ENCODE measurements at places on chromosomes 5 and 9. TPM values are rescaled to one million over a fixed set of nuclear protein-coding genes. Genes with fewer than 3 reads are reported as not detected.

ADGRV1 gene
- 0.14 TPM for polyA plus RNA-seq

C9orf50 gene
- not detected for polyA plus RNA-seq

TPPP gene
- polyA plus RNA-seq: 2.0 TPM

GRXCR2 gene
- not detected for polyA plus RNA-seq

- no peak for DNase-seq
These were observed 72.5 kb downstream of the AP3B1 start for GRCh38 chr5:78221964-78222451.

- no peak for DNase-seq
These were observed 260.7 kb downstream of the ICE1 start for GRCh38 chr5:5683174-5683573.

GRCh38 chr9:97900738-97901565 is 21.3 kb downstream of the TRMO start:
- no peak for DNase-seq

- no peak for DNase-seq
These were observed 13.7 kb upstream of the ROPN1L start for GRCh38 chr5:10427978-10428377.

- no peak for DNase-seq
These were observed 292.6 kb upstream of the TAS2R1 start for GRCh38 chr5:9922719-9923118.

DNA sequence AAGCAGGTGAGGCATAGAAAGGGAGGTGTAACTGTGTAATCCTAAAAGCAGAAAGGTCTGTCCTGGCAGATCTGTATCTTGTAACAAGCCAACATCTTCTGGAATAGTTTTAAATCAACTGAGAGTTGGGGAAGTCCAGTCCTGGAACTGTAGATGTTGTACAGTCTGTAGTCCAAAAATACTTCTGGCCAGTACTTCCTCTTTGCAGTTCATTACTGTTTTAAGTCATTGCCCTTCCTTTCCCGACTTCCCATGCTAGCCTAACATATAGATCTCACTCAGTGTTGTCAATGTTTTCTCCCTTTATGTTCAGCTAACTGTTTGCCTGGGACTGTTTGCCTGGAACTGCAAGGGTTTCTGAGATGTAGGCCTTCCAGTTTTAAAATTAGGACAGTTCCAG is 168.5 kb upstream of the ISL1 start:
- DNase-seq: no peak

DNA sequence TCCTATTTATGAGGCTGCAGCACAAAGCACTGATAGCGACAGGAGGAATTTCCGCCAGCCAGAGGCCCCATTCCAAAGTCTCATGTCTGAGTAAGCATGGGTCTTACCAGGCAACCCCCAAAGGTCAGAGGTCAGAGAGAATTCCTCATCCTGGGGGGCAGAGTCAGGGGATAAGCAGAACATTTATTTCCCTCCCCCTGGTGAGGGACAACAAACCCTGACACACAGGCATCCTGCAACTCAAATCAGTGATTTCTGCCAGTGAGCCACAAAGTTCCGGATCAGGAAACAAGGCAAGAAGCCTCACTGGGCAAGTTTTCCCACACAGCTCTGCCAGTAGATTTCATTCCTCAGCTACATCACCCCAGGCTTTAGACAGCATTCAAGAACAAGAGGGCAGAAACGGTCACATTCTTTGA is 37.0 kb downstream of the ADAMTS12 start:
- no peak for DNase-seq

DNA sequence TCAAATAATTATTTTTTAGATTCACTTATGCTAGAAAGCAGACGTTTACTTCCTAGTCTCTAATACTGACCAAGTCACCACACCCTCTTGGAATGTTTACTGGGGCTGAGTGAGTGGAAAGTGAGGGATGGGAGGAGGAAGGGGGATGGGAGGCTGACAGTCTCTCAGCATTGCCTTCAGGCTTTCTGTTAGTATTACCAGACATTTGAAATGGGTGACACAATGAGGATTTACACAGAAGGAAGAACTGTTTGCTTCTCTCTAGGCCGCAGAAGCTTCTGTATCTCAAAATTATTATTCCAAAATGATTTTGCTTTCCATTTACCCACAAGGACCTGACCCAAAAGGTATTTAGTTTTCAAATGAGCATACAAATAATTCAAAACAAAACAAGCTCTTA is 232.8 kb upstream of the ZNF608 start:
- no peak for DNase-seq

- no peak for DNase-seq
These were observed 2.3 kb downstream of the FANCC start for GRCh38 chr9:95315108-95315746.

DNA sequence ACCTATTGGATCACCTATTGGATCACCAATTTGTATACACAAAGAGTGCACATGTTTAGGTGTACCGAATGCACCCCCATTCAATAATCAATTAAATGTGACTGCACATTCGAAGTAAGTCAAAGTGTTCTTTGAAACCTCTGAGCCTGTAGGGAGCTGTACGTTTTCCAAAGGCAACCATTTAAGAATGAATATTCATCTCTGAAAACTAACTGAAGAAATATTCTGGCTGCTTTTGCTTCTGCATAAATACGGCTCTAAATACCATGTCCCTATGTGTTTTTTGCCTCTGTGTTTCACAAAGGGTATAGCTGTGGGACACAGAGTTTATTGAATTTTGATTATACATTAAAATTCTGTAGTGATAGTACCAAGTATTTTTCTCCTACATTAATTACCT is 95.4 kb downstream of the ITGA1 start:
- no peak for DNase-seq

DNA sequence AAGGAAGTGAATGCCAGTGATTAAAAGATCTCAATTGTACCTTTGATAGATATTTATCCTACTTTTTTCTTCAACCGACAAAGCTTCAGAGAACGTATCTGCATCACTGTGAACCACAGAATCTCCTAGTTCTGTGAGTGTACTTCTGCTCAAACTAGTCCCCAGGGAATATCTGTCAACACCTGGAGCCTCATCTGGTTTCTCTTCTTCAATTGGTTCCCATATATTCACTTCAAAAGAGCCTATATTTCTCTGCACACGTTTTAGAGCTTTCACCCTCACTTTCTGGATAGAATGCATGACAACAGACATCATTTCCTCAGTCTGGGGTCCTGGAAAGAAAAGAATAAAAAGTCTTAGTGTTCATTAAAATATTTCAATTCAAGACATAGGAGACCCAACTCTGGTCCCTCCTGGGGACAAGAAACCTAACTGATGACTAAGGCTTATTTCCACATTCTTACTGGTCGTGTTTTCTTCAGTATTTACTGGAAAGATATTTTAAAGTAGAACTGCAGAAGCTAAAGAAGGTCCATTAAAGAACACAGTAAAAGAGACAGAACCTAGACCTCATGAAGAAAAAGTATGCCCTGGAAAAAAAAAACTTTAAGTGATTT is 64.3 kb downstream of the CPLANE1 start:
- no peak for DNase-seq
